ENCODE measurements at places on chromosomes 13 and 19.

- DNase-seq, result no peak
Measured at GRCh38 chr13:32025730-32026129, 5.8 kb upstream of the FRY start.

DNA sequence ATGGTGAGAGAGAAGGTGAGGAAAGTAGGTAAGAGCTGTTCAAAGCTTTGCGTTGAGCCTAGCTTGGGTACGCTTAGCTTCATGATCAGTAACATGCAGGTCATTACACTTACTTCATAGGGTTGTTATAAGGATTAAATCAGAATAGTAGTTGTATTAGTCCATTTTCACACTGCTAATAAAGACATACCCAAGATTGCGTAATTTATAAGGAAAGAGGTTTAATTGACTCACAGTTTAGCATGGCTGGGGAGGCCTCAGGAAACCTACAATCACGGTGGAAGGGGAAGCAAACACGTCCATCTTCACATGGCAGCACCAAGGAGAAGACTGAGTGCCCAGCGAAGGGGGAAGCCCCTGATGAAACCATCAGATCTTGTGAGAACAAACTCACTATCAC is 21.9 kb downstream of the GPALPP1 start:
- no peak for DNase-seq

DNA sequence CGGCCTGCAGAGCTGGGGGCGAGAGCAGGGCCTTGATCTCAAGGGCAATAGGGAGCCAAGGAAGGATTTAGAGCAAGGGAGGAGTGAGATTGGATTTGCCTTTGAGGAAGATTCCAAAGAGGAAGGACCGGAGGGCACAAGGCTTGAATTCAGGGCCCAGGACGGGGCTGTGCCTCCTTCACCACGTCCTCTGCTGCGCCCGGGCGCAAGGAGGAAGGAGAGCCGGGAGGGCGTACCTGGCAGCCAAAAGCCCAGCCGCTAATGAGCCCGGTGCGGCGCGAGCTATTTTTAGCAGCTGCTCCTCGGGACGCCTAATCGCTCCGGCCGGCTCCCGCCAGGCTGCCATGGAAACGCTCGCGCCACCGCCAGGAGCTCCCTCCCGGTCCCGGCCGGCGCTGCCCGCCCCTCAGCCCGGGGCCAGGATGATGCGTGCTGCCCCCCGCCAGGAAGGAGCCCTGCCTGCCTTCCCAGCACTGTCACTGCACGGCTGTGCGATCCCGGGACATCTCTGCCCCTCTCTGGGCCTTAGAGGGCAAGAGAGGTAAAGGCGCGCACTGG is 31.3 kb downstream of the TINCR start:
- peak; percentile 5 for DNase-seq

- DNase-seq, result no peak
Measured at GRCh38 chr19:29375429-29376119, 150.2 kb upstream of the VSTM2B start.

DNA sequence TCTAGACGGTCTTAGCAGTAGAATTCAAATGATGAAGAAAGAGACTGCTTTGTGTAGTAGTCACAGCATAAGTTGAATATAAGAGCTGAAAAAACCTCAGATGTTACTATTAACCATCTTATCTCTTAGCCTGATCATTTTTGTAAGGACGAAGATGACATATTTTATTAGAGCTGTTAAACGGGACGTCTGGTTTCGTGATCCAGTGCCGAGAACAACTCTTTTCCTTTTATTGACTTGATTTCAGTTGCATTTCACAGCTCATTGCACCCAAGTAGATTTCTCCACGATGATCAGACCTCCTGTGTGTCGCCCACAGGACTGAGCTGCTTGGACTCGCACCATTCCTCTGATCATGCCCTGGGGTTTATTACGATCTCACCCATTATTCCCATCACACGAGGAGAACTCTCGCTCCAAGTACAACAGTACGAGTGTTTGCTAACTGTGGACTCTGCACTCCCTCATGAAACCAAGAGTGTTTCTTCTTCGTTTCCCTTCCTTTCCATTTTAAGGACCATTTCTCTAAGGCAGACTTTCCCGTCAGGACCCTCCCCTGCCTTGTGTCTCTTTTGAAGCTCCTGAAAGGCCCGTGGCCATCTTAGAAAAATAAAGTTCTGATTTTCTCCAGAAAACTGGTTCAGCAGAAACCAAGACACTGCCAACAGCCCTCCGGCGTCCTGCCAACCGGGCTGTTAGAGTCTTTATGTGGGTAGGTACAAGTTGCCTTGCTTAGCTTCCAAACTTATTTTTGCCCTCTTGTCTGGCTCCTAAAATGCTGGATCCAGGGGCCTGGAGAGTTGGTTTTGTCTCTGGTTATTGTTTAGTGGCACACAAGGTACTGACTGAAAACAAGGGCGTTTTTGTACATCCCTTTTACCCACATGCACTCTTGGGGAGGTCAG is 48.2 kb upstream of the RNF113B start:
- no peak for DNase-seq

GRCh38 chr13:108115738-108116137 is 99.6 kb downstream of the LIG4 start:
- no peak for DNase-seq

GRCh38 chr13:43444081-43444480 is 342.7 kb downstream of the ENOX1 start:
- no peak for DNase-seq

GRCh38 chr13:24232474-24232873 is 72.0 kb downstream of the SPATA13 start:
- no peak for DNase-seq

- no peak for DNase-seq
Measured at GRCh38 chr19:1355568-1356507, 27.9 kb upstream of the NDUFS7 start.

- DNase-seq, result no peak
Measured at GRCh38 chr13:96089749-96090239, at the start of gene HS6ST3. HS6ST3 (plus strand) TSS chr13:96090107.

DNA sequence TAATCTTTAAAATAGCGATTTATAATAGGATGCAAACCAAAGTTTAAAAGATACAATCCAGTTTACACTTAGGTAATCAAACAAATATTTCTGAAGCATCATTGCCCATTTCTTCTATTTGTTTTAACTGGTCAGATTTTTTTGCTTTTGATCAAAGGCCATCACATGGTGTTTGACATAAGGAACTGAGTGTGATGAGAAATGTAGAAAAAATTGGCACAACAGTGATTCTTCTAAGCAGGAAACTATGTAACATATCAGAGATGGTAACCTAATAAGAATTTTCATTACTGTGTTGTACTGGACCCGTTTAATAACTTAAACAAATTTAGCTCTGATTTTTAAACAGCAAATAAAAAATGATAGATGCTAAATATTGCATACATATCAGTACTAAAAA is 644.7 kb upstream of the KLF12 start:
- no peak for DNase-seq

DNA sequence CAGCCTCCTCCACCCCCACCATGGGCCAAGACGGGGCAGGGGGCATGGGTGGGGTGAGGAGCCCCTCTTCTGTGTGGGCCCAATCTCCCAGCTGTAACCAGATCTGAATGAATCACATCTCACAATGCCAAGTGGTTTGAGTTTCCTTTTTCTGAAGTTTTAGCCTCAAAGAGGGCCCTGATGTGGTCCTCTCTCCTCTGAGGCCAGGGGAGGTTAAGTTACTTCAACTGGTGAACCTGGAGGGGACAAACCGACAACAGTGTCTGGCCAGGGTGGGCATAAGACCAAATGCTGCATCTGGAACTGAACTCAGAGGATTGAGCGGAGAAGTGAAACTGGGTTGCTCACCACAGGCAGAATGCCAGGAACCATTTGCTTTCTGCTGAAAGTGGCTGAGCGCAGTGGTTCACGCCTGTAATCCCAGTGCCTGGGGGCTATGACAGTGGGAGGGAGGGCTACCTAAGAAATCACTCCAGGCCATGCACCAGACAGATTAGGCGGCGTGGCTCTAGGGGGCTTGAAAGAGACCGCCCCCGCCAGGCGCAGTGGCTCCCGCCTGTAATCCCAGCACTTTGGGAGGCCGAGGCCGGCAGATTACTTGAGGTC is 15.4 kb upstream of the IRGC start:
- DNase-seq, result no peak

DNA sequence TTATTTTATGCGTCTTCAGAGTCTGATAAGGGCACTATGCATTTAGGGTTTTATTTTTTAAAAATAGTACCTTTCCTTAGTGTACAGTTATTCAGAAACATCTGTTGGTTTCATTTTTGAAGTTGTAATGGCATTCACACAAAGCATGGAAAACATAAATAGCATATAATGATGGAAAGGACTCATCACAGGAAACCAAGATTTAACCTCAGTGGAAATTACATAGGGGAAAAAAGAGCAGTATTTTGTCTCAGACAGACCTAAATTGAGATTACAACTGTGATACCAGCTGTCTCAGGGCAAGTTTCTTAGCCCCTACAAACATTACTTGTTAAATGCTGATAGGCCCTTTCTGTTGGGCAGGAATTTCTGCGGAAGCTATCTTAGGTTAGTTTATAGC is 57.2 kb downstream of the NHLRC3 start:
- no peak for DNase-seq

GRCh38 chr19:40663695-40664692 is 26.5 kb downstream of the NUMBL start:
- DNase-seq, result no peak

DNA sequence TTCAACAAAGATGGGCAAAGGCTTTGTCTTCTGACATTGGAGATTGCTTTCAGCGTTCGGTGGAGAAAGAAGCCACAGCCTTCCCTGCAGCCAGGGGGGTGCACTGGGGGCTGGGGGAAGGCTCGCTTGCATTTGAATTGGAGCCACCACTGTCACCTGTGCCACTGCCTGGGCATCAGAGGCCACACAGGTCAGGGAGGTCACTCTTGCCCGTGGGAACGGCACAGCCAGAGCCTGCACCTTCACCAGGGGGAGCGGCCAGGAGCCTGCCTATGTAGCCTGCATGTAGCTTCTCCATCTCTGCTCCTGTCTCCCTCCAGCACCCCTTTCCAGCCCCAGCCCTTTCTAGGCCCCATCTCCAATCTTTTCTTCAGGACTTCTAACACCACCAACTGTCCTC is 43.7 kb upstream of the KCTD15 start:
- no peak for DNase-seq

- DNase-seq, result no peak
Measured at GRCh38 chr19:23283925-23284324, 33.7 kb upstream of the ZNF724 start.

DNA sequence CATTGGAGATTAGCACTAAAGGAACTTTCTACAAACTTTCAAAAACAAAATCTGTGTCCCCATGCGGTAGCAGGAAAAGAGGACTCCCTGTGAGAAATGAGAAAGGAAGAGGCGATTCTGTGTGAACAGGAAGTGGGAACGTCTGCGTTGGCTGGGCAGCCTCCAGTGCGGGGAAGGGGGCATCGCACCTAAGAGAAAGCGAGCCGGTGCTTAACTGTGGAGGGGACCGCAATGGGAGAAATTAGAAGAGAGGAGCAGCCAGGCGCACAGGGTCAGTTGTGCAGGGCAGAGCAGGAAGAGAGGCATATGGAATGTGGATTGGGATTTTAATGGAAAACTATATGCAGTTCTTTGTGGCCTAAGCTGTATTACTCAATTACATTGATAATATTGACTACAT is 77.4 kb upstream of the DOCK9 start:
- no peak for DNase-seq

DNA sequence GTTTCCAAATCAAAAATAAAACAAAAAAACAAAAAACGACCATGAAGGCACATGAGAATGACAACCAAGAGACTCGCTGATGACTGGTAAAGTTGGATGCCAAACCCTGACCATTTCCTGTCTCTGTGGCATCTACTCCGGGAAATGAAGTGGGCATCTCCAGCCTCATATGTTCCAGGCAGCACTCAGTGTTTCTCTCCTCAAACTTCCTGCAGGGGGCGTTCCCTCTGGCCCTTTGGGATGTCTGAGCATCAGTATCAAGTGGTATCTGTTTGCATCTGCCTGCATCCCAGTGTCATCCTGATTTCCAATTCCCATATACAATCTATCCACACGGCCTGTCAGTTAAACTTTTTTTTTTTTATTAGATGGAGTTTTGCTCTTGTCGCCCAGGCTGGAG is 9.8 kb upstream of the SIGLEC12 start:
- no peak for DNase-seq

- no peak for DNase-seq
Measured at GRCh38 chr13:77507931-77508776, 27.4 kb upstream of the SCEL start.

GRCh38 chr13:25118378-25118905 is 22.5 kb downstream of the PABPC3 start:
- DNase-seq, result no peak

DNA sequence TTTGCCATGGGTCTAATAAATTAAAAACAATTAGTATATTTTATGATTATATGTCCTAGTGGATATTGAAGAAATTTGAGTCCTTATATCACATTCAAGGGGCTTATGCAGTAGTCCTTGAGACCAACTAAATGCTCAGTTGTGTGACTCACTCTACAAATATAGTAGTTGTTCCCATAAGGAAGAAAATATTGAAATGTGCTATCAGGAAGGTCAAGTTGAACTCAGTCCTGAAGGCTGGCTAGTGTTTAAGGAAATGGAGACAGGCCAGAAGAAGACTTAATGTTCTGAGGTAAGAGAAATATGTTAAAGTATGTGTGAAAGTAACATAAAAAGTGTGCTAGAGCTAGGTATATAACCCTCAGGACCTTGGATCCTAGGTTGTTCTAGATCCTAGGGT is 766.1 kb upstream of the GPC6 start:
- DNase-seq, result no peak

- no peak for DNase-seq
Measured at GRCh38 chr13:41696163-41697003, 239.0 kb downstream of the RGCC start.

DNA sequence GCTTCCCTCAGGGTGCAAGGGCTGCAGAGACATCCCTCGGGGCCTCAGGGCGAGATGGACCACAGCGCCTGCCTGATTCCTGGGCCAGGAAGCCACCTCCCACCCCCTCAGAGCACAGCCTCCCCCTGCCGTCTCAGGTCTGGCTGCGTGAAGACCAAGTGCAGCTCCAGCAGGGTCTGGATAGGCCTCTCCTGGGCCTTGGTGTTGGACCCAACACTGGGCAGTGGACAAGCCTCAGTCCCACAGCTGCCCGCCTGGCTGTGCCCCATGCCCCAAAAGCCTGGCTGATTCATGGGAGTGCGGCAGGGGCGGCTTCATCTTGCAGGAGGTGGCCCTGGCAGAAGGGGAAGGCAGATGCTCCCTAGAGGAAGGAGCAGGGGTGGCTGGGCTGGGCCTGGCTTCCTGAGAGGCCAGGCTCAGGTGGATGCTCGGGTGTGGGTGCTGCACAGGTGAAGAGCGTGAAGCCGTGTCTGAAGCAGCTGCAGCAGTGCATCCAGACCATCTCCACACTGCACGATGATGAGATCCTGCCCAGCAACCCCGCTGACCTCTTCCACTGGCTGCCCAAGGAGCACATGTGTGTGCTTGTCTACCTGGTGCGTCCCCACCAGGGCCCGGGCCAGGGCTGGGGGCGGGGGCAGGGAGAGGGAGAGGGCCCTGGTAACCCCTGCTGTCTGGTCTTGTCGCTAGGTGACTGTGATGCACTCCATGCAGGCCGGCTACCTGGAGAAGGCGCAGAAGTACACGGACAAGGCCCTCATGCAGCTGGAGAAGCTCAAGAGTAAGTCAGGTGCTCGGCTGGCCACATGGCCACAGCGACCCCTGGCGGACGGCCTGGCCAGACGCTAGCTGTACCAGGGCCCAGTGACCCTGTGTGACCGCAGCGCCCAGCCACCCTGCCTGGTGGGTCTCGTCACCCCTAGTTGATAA is 21.7 kb downstream of the MAU2 start:
- peak; percentile 12 for DNase-seq

- no peak for DNase-seq
Measured at GRCh38 chr19:3611841-3612240, 5.2 kb upstream of the TBXA2R start.
